ENCODE measurements at places on chromosomes 1 and 21. TPM values are rescaled to one million over a fixed set of nuclear protein-coding genes. Genes with fewer than 3 reads are reported as not detected.

SRGAP2 gene
- total RNA-seq: 56.9 TPM

- DNase-seq: peak; percentile 94
These were observed 76.3 kb downstream of the XCL2 start for GRCh38 chr1:168467452-168467851.

NTNG1 gene
- total RNA-seq: 32.8 TPM

OR10J1 gene
- total RNA-seq: not detected

MAP3K21 gene
- 24.8 TPM for total RNA-seq

DNA sequence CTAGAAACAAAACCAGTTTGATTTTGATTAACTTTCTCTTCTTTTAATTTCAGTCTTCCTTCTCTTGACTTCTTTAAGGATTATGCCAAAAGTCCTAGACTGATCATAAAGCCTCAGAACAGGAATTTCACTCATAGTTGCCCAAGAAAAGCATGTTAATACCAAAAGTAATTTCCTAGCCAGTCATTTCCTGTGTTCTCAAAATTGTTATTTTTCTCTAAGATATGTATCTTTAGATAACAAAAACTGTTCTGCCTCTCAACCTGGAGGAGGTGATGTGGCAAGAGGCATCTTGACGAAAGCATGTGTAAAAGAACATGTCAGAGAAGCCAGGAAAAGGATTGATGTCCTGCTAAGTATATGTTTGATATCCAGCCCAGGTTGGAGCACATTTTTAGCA, 78.0 kb upstream of the IPO9 start:
- no peak for DNase-seq

RPS27 gene
- total RNA-seq: 820 TPM

KDF1 gene
- total RNA-seq: 7.1 TPM

- no peak for DNase-seq
These were observed 1.4 kb downstream of the LAPTM5 start for GRCh38 chr1:30756206-30756544.

RAP1GAP gene
- total RNA-seq: 23.5 TPM

LAMC2 gene
- 1,305 TPM for total RNA-seq

OR2L2 gene
- total RNA-seq: not detected

CAMSAP2 gene
- total RNA-seq: 18.9 TPM

DNA sequence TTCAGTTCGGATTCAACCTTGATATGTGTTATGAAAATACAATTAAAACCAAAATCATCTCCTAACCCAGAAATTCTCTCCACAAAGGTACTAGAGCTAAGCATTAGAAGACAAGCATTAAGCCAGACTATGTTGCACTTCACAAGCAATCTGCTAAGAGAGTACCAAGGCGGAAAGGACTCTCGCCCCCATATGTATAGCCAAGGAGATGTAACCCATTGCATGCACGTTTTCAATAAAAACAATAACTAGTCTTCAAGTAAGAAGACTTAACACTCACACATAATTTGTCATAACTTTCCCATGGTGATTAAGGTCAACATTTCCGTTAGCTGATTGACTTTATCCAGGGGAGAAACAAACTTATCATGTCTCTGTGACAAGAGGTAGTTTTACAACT, 27.6 kb upstream of the PTPRC start:
- DNase-seq: no peak

HSD11B1 gene
- not detected for total RNA-seq

GRCh38 chr1:232568906-232569553, 60.9 kb downstream of the SIPA1L2 start:
- no peak for DNase-seq

DNA sequence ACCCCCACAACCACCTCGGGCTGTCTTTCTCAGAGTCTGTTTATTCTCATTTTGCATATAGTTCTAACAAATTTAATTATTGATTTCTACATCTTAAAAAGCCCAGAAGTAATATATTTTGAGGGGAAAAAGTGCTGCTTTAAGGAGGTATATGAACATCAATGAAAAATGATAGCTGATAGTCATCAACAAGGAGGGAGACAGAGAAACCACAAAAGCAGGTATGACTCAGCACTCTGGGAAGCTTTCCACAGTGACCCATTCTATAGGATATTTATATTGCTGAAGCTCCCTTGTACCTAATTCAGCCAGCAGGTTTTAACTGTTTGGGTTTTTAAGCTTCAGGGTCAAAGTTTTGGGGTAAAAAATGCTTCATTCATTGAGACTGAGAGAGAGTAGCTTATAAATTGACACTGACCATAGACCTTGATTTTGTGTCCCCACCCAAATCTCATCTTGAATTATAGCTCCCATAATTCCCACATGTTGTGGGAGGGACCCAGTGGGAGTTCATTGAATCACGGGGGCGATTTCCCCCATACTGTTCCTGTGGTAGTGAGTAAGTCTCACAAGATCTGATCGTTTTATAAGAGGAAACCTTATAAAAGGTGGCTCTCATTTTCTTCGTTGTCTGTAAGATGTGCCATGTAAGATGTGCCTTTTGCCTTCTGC, 27.4 kb downstream of the VANGL1 start:
- DNase-seq: peak; percentile 29

DNA sequence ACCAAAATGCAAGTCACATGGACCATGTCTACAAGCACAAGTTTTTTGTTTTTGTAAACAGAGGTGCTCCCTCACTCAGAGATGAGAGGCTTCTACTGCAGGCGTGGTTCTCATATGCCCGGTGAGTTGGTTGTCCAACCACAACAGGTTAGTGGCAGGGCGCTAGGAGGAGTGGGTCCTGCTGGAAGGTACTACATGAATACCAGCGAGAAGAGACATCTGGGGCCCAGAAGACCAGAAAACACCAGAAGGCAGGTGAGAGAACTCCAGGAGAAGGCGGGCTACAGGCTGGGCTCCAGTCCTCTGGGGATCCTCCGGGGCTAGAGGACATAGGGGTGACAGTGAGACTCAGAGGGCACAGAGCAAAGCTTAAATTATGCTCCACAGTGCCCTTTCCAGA, 366.5 kb downstream of the MATN1 start:
- DNase-seq: no peak

DNA sequence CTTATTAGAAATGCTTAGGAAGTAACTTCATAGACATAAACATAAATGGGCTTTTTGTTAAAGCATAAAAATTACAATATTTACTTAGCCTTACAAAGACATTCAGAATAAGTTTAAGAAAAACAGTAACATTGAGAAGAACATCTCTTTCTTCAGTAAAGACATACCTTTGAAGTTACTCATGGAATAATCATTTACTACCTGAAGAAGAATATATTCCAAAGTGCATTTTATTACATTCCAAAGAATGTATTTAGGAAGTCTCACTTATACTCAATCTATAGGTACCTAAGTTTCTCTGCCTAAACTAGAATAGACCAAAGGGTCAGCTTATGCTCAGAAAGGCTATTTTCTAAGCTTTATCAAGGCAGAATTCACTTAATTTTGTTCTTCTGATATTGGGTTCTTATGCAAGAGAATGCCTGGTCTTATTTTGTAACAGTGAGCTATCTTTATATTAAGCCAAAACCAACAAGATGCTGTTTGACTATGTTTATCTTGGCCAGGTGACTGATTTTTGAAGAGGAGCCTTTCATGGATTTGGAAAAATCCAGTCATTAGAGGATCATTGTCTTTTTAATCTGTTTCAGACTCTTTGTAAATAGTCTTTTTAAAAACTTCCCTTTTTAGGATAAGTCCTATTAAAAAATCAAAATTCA, 110.1 kb downstream of the OLFML2B start:
- DNase-seq: peak; percentile 80

S100A6 gene
- 2,979 TPM for total RNA-seq

DNA sequence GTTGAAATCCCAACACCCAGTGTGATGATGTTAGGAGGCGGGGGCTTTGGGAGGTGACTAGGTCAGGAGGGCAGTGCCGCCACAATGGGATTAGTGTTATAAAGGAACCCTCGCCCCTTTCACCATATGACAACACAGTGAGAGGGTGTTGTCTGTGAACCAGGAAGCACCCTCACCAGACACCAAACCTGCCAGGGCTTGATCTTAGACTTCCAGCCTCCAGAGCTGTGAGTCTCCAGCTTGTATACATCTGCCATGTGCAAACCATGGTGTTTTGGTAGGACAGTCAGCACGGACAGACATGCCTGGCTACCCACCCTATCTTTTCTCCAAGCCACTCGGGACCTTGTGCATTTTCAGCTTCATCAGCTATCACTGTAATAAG, 4.0 kb downstream of the TRIM11 start:
- no peak for DNase-seq

ADAMTS5 gene
- total RNA-seq: 12.5 TPM

DNA sequence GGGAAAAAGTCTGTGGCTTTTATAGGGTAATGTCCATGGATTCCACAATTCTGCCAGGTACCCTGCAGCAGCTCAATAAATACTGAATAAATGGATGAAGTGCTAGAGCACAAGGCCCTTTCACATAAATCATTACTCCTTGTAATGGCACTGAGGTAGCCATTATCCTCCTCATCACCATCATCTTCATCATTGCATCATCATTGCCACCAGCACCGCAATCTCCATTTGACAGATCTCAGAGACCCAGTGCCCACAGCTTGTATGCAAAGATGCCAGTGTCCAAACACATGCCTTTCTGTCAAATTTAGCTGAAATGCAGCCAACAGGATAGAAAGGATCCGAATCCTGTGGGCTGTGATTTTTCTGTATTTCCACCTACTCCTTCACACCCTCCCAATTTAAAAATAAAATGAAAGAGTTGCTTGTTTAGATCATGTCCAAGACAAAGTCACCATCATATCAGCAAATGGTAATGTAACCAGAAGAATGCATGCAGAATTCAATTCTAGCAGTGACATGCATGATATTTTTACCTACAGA, 17.4 kb downstream of the DAB1 start:
- no peak for DNase-seq

- no peak for DNase-seq
These were observed 17.2 kb downstream of the TADA1 start for GRCh38 chr1:166858726-166859419.

DNA sequence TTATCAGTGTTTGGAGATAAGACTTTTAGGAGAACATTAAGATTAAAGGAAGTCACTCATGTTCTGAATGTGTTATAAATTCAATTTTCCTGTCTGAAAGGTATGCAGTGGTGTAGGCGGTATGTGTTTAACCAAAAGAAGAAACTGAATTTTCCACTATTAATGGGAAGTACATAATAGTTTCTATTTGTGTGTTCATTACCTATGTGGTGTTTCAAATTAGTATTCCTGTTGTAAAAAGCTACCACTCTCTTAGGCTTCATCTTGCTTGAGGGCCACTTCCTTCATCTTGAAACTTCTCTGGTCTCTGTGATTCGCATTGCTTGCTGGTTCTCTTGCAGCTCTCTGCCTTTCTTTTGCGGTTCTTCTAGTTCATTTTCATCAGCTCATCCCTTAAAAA, 123.4 kb downstream of the HLX start:
- no peak for DNase-seq

DNA sequence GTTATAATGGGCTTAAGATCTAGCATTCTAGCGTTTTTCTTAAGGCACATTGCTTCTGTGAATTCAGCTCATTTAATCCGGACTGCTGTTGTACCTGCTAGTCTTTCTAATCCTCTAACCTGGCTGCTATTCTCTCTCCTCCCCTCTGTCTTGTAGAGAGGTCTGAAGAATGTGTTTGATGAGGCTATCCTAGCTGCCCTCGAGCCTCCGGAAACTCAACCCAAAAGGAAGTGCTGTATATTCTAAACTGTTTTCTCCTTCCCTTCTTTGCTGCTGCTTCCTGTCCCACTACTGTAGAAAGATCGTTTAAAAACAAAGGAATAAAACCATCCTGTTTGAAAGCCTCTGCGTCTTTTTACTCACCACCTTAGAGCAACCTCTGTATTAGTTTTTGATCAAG, 37.3 kb downstream of the CDC42 start:
- DNase-seq: no peak

LCE6A gene
- total RNA-seq: not detected

DNA sequence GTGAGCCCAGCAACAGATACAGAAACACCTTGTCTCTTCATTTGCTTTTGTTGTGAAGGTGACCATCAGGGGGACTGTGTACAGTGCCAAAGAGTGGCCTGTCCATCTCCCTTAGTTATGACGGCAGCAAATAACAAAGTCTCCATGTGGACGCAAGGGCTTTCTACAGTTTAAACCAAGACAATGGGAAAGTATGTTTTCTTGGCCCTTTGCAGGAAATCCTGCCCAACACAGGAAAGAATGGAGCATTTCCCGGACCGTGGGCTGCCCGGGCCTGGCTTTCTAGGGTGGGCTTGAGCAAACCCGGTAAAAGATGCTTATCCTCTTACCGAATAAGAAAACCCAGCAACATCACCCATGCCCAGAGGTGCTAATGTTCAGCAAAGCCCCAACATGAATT, 87.3 kb downstream of the ZBTB18 start:
- DNase-seq: no peak

DNA sequence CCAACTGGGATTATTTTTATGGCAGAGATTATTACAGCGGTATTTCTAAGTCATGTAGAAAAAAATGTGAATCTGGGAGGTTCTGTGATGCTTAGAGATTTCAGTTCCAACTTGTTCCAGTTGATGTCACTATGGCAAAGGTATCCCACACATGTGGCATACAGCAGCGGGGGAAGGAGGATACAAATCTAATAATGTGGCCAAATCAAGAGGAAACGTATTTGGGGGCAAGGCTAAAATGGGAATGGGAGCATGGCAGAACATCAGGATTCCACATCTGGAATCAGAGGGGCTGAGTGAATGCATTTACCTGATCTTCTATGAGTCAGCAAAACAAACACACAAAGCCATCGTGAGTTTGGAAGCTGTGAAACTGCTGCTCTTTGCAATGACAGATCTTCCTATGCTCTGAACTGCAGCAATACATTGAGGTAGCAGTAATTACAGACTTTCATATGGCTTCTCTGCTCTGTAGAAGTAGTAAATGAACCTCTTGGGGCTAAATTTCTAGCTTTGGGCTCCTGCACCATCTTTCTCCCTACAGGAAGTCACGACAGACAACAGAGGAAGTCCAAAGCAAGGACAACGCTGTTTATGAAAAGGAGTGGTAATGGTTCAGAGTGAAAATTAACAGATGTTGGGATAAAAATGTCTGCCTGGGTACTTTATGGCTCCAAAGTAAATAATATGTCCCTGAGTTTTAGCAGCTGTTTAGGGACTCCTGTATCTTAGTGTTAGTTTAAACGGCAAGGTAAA, 55.5 kb downstream of the GABPA start:
- peak; percentile 55 for DNase-seq

DNA sequence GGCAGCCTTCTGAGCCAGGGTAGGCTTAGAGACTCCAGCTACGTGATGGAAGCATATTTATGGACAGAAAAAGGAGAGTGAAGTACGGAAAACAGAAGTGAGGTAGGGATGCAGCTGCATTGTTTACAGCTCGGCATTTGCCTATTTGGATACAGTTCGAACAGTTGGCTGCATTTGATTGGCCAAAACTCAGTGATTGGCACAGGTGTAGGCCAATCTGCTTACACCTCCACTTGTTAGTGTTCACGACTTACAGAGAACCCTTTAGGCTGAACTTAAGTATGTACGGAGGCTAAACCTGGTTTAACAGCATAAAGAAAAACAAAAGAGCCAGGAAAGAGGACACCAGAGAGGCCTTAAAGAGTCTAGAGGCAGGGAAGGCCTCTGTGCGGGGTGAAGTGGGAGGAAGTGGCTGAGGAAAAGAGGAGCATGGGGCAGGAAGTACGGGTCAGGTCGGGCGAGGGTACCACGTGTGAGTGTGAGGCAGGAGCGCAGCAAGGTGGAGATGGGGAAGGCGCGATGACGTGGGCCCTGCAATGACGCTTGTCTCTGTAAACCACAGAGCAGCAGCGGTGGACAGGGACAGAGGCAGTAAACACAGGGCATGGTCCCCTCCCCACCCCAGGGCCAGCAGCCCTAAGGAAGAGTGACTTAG, 32.0 kb downstream of the RSPH1 start:
- DNase-seq: no peak

- DNase-seq: no peak
These were observed 870.7 kb upstream of the ADGRL2 start for GRCh38 chr1:80929868-80930508.

FCRL1 gene
- not detected for total RNA-seq

Measured in renal cortical epithelial cell (primary cell).